Inflammatory macrophage treated with lipopolysaccharide for 1 hour (primary cell): ENCODE measurements at places on chromosomes 6 and 20.
A peak's percentile ranks its signal among the peaks of the same experiment; 100 is the strongest.

GRCh38 chr6:39786649-39787048 lies 5.5 kb upstream of the DAAM2 start:
- DNase-seq, result no peak

GRCh38 chr20:19495905-19496703 lies 262.0 kb upstream of the RIN2 start:
- no peak for DNase-seq

GRCh38 chr6:131982740-131983259 lies 31.6 kb upstream of the CCN2 start:
- no peak for DNase-seq

GRCh38 chr6:137957471-137957870 lies 90.4 kb downstream of the TNFAIP3 start:
- DNase-seq, result peak; percentile 63
